ENCODE measurements at places on chromosomes 13 and 19.

DNA sequence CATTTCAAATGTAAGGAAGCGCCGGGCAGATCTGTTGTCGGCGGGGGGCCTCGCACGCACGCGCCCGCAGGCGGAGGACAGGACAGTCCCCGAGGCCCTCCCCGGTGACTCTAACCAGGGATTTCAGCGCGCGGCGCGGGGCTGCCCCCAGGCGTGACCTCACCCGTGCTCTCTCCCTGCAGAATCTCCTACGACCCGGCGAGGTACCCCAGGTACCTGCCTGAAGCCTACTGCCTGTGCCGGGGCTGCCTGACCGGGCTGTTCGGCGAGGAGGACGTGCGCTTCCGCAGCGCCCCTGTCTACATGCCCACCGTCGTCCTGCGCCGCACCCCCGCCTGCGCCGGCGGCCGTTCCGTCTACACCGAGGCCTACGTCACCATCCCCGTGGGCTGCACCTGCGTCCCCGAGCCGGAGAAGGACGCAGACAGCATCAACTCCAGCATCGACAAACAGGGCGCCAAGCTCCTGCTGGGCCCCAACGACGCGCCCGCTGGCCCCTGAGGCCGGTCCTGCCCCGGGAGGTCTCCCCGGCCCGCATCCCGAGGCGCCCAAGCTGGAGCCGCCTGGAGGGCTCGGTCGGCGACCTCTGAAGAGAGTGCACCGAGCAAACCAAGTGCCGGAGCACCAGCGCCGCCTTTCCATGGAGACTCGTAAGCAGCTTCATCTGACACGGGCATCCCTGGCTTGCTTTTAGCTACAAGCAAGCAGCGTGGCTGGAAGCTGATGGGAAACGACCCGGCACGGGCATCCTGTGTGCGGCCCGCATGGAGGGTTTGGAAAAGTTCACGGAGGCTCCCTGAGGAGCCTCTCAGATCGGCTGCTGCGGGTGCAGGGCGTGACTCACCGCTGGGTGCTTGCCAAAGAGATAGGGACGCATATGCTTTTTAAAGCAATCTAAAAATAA lies 18.2 kb downstream of the IL17D start:
- peak; percentile 72 for DNase-seq

- DNase-seq: no peak
Measured at GRCh38 chr19:35553385-35554000, 8.1 kb downstream of the TMEM147 start.

GRCh38 chr19:14375582-14376291 lies 5.5 kb upstream of the ADGRE5 start:
- peak; percentile 31 for DNase-seq

GRCh38 chr19:57288373-57288772 lies 8.1 kb downstream of the ZNF460 start:
- DNase-seq: no peak

DNA sequence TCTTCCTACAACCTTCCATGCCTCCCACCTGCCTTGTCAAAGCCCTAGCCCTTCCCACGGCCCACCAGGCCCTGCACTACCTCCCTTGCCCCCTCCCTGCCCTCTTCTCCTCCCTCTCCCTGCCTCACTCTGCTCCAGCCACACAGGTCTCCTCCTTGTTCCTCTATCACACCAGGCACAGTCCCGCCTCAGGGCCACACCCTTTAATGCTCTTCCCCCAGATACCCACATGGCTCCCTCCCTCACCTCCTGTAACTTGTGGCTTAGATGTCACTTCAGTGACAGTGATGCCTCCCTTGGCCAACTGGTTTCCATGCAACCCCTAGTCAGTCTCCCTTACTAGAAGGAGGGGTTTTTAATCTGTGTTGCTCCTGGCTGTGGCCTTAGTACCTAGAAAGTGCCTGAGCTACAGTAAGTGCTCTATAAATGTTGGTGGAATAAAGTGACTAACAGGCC lies 1.3 kb downstream of the SIRT6 start:
- DNase-seq: no peak

GRCh38 chr19:14337510-14337909 lies 43.7 kb upstream of the ADGRE5 start:
- DNase-seq: peak; percentile 14

- DNase-seq: peak; percentile 25
Measured at GRCh38 chr19:54207983-54208783, 7.5 kb downstream of the RPS9 start.

GRCh38 chr19:19964416-19964815 lies 63.7 kb downstream of the ZNF93 start:
- no peak for DNase-seq

DNA sequence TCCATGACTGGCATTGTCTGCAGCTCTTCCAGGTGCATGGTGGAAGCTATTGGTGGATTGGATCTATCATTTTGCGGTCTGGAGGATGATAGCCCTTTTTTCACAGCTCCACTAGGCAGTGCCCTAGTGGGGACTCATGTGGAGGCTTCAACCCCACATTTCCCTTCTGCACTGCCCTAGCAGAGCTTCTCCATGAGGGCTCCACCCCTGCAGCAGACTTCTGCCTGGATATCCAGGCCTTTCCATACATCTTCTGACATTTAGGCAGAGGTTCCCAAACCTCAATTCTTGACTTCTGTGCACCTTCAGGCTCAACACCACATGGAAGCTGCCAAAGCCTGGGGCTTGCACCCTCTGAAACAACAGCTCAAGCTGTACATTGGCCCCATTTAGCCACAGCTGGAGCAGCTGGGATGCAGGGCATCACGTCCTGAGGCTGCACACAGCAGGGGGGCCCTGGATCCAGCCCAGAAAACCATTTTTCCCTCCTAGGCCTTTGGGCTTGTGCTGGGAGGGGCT lies 800.2 kb upstream of the MIR17HG start:
- DNase-seq: no peak

DNA sequence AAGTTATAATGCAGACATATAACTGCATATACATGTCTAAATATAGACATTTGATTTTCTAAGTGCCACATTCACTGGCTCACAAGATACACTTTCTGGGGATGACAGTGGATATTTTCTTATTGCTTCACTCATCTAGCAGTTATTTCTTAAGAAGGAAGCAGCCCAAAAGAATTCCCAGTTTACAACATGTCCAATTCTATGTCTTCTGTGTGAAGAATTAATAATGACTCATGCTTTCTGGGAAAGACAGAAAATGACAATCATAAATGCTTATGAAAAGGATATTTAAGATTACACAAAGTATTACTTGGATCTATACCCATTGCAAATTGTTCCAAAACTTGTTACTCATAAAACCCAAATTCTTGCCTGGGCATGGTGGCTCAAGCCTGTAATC lies 543.4 kb downstream of the SUCLA2 start:
- DNase-seq: no peak

DNA sequence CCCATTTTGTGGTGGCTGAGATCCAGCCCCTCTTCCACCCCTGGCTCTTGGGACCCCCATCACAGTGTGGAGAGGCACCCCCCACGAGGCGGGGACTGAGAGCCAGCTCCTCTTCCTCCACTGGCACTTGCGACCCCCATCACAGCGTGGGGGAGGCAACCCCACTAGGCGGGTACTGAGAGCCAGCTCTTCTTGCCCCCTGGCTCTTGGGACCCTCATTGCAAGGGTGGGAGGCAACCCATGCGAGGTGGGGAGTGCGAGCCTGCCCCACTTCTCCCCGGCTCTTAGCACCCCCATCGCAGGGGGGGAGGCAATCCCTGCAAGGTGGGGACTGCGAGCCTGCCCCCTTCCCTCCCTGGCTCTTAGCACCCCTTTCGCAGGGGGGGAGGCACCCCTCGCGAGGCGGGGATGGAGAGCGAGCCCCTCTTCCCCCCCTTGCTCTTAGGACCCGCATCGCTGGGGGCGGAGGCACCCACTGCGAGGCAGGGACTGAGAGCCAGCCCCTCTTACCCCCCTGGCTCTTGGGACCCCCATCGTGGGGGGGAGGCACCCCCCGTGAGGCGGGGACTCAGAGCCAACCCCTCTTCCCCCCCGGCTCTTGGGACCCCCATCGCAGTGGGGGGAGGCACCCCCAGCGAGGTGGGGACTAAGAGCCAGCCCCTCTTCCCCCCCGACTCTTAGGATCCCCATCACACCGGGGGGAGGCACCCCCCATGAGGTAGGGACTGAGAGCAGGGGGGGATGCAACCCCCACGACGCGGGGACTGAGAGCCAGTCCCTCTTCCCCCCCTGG lies 364.6 kb upstream of the SPRY2 start:
- no peak for DNase-seq

DNA sequence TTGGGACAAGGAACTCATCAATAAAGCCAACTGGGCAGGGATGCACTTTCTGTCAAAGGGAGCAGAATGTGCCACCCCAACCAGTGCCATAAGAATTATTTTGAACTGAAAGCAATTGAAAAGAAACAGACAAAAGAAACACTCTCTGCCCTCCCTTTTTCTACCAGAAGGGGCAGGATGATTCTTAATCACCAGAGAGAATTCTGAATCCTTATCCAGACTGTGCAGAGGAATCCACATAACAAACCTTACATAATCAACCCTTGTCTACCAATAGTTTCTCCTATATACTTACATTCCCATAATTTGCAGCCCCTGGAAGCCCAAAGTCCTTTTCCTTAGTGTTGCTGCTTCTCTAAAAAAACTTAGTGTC lies 520.7 kb upstream of the NBEA start:
- DNase-seq: no peak

GRCh38 chr19:55353356-55353802 lies 1.1 kb downstream of the COX6B2 start:
- no peak for DNase-seq

DNA sequence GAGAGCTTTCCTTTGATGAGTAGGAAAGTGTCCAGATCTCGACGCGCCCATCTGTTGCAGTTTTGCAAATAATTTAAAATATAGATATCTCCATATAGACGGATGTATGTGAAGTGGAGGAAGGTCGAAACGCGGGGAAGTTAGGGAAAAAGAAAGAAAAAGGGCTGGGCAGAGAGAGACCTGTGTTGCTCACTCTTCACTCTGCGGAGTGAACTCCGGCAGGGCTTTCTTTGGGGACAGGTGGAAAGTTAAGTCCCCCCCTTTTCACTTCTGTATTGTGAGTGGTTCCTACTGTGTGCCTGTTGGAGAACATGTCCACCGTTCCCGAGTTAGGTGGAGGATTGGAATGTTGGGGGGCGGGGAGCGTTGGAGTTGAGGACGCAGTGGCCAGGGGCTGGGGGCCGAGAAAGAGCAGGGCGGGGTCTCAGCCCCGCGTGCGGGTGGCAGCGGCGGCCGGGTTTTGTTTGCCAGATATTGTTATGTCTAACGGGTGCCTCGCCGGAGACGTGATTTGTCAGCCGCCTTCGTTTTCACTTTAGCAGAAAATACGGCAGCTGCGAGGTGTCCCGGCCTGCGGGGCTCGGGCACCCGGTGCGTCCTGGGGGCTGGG lies 145.1 kb upstream of the ZNF536 start:
- peak; percentile 9 for DNase-seq

- DNase-seq: no peak
Measured at GRCh38 chr19:55161571-55162322, 4.2 kb upstream of the TNNI3 start.

DNA sequence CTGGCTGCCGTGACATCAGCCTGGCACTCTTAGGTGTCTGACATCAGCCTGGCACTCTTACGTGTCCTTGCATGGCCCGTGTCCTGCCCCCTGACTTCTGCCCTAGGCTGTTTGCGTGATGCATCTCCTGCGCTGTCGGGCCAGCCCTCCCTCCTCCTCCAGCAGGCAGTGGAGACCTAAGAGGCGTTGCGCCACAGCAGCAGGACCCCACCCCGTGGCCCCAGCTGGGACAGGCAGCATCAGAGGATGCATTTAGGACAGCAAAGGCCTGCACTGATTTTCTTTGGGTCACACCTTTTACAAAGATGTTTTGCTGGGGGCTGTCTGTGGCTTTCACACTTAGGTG lies 65.3 kb downstream of the GPR12 start:
- no peak for DNase-seq

- no peak for DNase-seq
Measured at GRCh38 chr13:113816254-113816929, 47.5 kb downstream of the GAS6 start.

- DNase-seq: peak; percentile 28
Measured at GRCh38 chr19:17281391-17282304, at the start of gene ANKLE1. ANKLE1 (plus strand) TSS chr19:17281901; CDS start chr19:17281921, 20 bp downstream.

DNA sequence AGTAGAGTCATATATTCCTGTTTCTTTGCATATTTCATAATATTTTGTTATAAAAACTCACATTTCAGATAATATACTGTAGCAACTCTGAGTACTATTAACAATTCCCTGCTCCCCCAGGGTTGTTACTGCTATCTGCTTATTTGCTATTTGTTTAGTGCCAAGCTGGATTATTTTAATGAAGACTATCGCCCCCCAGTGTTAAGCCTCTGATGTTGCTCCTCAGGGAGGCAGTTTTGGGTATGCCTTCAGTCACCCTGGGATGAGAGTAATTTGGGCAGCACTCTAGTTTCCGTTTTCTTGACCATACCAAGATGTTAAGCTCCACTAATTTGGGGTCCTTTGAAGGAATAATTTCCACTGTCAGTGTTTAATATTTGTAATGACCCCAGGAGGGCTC lies 46.0 kb downstream of the MICU2 start:
- DNase-seq: no peak

GRCh38 chr13:43136920-43137575 lies 113.7 kb downstream of the DNAJC15 start:
- peak; percentile 29 for DNase-seq

DNA sequence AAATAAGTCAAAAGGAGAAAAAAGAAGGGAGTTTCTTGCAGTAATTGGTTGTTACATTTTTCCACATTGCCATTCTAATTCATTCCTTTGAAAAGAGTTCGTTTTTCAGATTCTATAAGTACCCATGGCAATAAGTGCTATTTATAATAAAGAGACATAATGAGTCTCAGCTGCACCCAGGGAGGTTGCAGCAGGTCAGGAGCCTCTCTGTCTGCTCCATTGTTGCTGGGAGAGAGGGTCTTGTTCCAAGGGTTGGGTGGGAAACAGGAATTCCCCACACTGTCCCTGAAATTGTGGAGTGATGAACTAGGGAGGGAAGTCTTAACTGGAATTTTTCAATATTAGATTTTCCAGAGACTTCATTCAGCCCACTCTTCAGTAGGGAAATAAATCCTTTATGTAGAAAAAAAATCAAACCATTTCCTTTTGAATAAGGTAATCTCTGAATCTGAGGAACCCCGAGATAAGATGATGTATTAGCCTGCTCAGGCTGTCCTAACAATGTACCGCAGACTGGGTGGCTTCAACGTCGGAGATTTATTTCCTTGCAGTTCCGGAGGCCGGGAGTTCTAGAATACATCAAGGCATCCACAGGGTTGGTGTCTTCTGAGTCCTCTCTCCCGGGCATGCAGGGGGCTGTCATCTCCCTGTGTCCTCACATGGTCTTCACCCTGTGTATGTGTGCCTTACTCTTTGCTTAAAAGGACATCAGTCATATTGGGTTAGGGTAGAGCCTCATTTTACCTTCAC lies 342.7 kb upstream of the TMTC4 start:
- no peak for DNase-seq

DNA sequence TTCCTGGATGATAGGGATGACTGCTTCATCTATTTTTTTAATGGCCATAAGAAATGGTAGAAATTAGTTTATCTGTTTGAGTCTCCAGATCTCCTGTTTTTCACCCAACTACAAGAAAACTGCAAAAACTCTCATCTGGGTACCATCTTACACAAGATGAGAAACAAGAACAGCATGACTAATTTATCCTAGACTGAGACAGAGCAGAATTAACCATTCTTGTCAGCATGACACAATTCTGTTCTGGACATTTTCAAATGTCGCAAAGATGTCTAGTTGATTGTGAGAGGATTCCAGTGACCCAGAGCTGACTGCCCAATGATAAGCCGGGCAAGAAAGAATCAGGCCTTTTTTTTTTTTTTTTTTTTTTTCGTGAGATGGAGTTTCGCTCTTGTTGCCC lies 12.8 kb downstream of the ZNF43 start:
- DNase-seq: no peak

Measured in adipocyte (in vitro differentiated cells).